ENCODE measurements at places on chromosomes 4 and X. TPM values are rescaled to one million over a fixed set of nuclear protein-coding genes. Genes with fewer than 3 reads are reported as not detected.

The CPLX1 gene
- 1.1 TPM for total RNA-seq

DNA sequence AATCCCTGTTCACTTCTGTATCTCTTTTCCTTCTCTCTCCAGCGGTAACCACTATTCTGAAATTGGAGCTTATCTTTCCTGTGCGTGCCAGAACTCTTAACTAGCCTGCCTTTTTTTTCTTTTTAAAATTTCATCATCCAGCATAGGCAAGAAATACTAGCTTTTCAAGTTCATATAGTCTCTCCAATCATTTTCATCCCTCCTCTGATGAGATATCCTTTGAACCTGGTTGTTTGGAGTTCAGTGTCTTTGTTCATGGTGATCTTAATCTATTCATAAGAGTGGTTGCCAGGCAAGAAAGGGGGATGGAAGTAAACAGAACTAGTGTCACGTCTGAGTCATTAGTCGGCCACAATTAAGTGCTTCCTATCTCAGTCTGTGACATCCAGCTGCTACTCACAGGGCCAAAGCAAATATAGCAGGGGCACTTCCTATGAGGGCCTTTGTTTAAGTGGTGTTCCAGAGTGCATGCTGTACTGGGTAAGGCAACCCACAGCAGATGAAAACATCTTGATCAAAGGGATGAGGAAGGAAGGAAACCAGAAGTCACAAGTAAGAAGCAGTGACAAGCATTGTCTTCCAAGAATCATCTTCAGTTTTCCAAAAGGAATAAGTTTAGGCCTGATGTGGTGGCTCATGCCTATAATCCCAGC, 56.4 kb upstream of the XIAP start:
- DNase-seq = peak; percentile 82

DNA sequence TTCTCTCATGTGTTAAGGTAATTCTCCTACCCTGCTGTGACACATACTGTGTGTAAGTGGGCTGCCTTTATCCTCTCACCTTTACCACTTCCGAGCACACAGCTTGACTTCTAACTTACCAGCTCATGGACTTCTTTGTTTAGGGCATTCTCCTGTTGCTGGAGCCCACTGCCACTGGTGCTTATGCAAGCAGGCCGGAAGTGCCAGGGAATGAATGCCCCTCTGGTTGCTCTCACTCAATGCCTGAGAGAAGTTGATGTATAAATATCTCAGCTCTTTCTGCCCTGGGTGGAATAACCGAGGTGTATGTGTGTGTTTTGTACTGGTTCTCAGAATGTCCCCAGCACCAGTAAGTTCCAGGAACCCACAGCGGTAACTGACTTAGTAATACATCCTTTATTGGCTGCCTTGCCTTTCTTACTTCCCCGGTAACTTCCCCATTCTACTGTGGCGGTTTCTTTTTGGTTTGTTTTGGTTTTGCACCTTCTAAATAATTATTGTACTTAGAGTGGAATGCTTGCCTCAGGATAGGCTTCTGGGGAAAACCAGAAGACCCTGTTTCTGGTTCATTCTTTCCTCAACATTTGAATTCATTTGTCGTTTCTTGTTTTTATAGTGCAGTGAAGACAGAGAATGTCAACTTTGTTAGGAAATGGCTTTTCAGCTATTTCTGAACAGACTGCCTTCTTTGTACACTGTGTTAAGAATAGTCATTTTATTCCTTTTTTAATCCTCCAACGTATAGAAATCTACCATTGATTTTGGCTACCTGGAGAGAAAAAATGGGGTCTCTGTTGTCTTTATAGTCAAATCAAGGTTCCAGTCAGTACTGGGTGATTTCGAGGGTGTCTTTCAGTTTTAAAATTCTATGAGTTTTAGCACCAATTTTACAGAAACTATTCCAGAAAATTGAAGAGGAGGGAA, 45.4 kb downstream of the CXorf58 start:
- DNase-seq = no peak

DNA sequence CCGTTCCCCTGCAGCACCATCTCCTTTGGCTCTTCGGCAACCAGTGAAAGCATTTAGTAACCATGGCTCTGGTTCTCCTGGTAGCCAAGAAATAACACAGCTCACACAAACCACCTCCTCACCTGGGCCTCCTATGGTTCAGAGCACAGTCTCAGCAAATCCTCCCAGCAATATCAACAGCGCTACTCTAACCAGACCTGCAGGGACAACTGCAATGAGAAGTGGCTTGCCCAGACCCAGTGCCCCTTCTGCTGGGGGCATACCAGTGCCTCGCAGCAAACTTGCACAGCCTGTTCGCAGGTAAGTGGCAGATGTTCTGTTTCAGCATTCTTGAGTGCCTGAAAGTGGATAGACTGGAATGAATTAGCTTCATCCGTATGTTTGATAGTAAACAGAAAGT, 63.0 kb upstream of the SLC10A4 start:
- no peak for DNase-seq

DNA sequence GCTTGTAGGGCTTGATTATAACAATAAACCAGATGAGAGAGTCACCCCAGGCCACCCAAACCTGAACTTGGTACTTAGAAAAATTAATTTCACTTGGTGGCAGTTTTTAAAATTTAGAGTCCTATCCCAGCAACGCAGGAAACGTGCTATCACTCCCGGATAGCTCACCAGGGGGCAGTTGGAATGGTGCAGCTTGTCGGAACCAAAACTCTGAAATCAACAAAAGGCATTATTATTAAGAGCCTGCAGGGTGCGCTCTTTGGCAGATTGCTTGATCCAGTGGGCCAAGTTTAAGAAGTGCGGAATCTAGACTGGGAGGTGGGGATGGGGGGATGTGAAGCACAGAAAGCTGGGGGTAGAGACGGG, 2.4 kb downstream of the FRAS1 start:
- peak; percentile 68 for DNase-seq

GRCh38 chr4:31984872-31985271, 1264.7 kb downstream of the PCDH7 start:
- DNase-seq = peak; percentile 5

- peak; percentile 79 for DNase-seq
These were observed at the start of gene RPL36A for GRCh38 chrX:101390664-101391525. Gene RPL36A (plus strand): TSS chrX:101391011. CDS start chrX:101391044, 33 bp downstream.

- DNase-seq = peak; percentile 23
These were observed 175.8 kb downstream of the COMMD8 start for GRCh38 chr4:47287735-47288134.

Data from mammary epithelial cell (primary cell).